ENCODE measurements at places on chromosomes 7 and 10.

- H3K36me3 ChIP-seq: no peaks in the 10 kb centered on the region
- H3K27ac ChIP-seq: no peak overlapping the region
- DNase-seq: no peak
Measured at GRCh38 chr10:76353237-76353851, 921.9 kb downstream of the LRMDA start.

DNA sequence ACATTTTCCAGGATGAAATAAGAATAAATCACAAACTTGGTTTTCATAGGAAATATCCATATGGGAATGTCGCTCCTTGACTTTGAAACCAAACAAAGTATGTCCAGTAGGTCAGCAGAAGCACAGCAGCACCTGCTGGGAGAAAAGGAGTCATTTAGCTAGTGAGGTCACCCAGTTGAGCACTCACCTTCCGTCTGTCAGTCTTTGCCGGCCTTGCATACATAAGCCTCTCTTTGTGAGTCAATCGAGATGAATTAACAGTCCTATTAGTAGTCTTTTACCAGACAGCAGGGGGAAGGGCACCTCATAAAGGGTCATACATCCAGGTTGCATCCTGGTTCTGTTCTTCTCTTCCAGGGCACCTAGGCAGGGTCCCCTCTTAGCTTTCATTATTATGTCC is 232.5 kb upstream of the FZD1 start:
- H3K4me3 ChIP-seq: no peak overlapping the region
- H3K4me1 ChIP-seq: peaks cover 4% of the 10 kb centered on the region
- DNase-seq: no peak

- peaks cover 26% of the 10 kb centered on the region for H3K27me3 ChIP-seq
- no peak overlapping the region for H3K27ac ChIP-seq
- no peak overlapping the region for H3K4me3 ChIP-seq
- H3K4me1 ChIP-seq: no peaks in the 10 kb centered on the region
- no peaks in the 10 kb centered on the region for H3K36me3 ChIP-seq
Measured at GRCh38 chr7:98713165-98713810, 96.2 kb downstream of the NPTX2 start.

GRCh38 chr7:76515999-76516443 is 5.7 kb downstream of the UPK3B start:
- H3K27ac ChIP-seq: no peak overlapping the region
- no peaks in the 10 kb centered on the region for H3K36me3 ChIP-seq
- H3K4me3 ChIP-seq: no peak overlapping the region
- no peaks in the 10 kb centered on the region for H3K4me1 ChIP-seq
- no peak for DNase-seq

- no peak overlapping the region for H3K27ac ChIP-seq
- H3K4me1 ChIP-seq: no peaks in the 10 kb centered on the region
- DNase-seq: no peak
- no peak overlapping the region for H3K4me3 ChIP-seq
- H3K36me3 ChIP-seq: no peaks in the 10 kb centered on the region
- peaks cover 8% of the 10 kb centered on the region for H3K27me3 ChIP-seq
Measured at GRCh38 chr10:77592946-77593636, 44.5 kb downstream of the KCNMA1 start.

- no peak for DNase-seq
- peaks cover 17% of the 10 kb centered on the region for H3K4me1 ChIP-seq
- peak overlapping the region; percentile 9 for H3K27ac ChIP-seq
- peak overlapping the region; percentile 68 for H3K4me3 ChIP-seq
- H3K36me3 ChIP-seq: no peaks in the 10 kb centered on the region
Measured at GRCh38 chr10:122044713-122045112, 55.8 kb downstream of the TACC2 start.

DNA sequence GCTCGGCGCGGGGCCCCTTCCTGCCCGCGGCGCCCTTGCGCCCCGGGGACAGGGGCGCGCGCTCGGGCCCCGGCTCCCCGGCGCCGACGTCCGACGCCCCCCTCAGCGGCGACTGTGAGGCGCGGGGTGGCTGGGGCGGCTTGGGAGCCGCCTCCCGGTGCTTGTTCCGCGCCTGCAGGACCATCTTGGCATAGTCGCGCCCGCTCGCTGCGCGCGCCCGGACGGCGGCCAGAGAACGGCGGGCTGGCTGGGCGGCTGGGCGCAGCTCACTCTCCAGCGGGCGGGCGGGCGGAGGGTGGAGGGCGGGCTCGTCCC is at the start of gene DPY19L1:
TSS of gene DPY19L1 (minus strand) at position 275 of the 315 bp plus-strand sequence. CDS start at position 184, 91 bp downstream.
- H3K36me3 ChIP-seq: no peaks in the 10 kb centered on the region
- peak within 1 kb of the TSS; percentile 90 for H3K27ac ChIP-seq
- peak within 1 kb of the TSS; percentile 98 for H3K4me3 ChIP-seq
- DNase-seq: no peak
- peaks cover 7% of the 10 kb centered on the region for H3K27me3 ChIP-seq

- H3K27ac ChIP-seq: no peak overlapping the region
- no peaks in the 10 kb centered on the region for H3K36me3 ChIP-seq
- H3K4me1 ChIP-seq: no peaks in the 10 kb centered on the region
- no peak overlapping the region for H3K4me3 ChIP-seq
- no peak for DNase-seq
Measured at GRCh38 chr7:41886262-41886900, 183.5 kb upstream of the INHBA start.

GRCh38 chr7:127393368-127394058 is 1.0 kb upstream of the ZNF800 start:
- peak overlapping the region; percentile 97 for H3K4me3 ChIP-seq
- H3K27ac ChIP-seq: peak overlapping the region; percentile 88
- peaks cover 25% of the 10 kb centered on the region for H3K27me3 ChIP-seq
- no peak for DNase-seq
- H3K36me3 ChIP-seq: peaks cover 17% of the 10 kb centered on the region

DNA sequence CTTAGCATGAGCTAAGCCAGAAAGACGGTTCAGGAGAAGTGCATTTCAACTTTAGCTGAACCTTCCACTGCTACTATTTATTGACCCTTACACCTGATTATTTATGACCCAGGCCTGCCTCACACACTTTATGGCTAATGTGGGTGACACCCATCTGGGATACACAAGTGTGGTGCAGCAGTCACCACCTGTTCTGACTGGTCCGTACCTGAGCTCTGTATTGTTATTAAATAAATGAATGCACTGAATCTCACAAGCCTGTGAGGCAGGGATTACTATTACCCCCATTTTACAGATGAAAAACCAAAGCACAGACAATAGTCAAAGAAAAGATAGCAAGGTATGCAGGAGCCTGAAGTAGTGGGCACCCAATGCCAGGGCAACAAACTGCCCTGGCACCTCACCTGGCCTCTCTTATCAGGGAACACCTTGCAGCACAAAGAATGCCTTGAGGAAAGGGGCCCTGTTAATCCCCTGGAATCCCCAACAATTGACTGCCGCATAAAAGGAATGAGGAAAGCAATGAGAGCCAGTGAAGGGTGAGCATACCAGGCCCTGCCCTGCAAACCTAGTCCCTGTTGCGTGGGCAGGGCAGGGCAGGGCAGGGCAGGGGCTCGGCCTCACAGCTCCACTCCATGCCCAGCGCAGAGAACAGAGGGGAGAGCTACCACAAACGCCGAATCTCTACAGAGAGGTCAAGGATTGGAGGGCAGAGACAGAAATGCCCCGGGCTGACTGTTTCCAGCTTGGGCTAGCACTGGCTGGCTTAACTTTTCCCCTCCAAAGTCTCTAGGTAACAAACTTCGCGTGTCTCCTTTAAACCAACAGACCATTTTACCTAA is 1.3 kb downstream of the ANXA11 start:
- peaks cover 3% of the 10 kb centered on the region for H3K27me3 ChIP-seq
- no peak for DNase-seq
- peaks cover 10% of the 10 kb centered on the region for H3K36me3 ChIP-seq
- peaks cover 48% of the 10 kb centered on the region for H3K4me1 ChIP-seq
- H3K4me3 ChIP-seq: peak overlapping the region; percentile 97

- H3K27me3 ChIP-seq: peaks cover 17% of the 10 kb centered on the region
- H3K36me3 ChIP-seq: no peaks in the 10 kb centered on the region
- H3K4me3 ChIP-seq: no peak overlapping the region
- no peak for DNase-seq
- no peak overlapping the region for H3K27ac ChIP-seq
Measured at GRCh38 chr7:48875045-48875916, 49.1 kb upstream of the CDC14C start.

DNA sequence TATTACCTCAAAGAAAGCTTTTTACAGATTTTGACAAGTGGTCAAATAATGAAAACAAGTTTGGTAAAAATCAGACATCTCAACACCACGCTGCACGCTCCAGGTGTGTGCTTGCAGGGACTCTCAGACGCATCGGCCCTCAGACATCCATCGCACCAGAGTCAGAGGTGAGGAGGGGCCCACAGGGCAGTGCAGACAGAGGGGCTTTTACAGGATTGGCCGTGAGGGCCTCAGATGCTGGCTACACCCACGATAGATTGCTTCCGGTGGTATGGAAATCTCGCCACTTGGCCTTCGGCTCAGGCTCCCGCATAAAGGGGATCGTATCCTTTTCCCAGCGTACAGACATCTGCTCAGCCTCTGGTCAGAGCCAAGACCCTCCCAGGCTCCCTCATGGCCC is 72.1 kb downstream of the TCERG1L start:
- peaks cover 9% of the 10 kb centered on the region for H3K4me1 ChIP-seq
- no peak overlapping the region for H3K4me3 ChIP-seq
- H3K36me3 ChIP-seq: no peaks in the 10 kb centered on the region
- peaks cover 8% of the 10 kb centered on the region for H3K27me3 ChIP-seq

DNA sequence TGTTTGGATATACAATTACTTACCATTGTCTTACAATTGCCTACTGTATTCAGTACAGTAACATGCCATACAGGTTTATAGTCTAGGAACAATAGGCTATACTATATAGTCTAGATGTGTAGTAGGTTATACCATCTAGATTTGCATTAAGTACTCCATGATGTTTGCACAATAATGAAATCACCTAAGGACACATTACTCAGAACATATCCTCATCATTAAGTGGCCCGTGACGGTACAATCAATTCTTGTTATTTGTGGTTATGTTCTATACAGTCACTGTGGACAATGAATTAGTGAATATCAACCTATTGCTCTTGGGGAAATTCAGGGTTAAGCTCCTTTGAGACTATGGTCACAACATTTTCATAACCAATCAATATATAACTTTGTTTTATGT is 75.6 kb downstream of the MICU1 start:
- DNase-seq: no peak
- H3K27me3 ChIP-seq: no peaks in the 10 kb centered on the region
- peaks cover 3% of the 10 kb centered on the region for H3K4me1 ChIP-seq
- H3K4me3 ChIP-seq: no peak overlapping the region
